ENCODE measurements at places on chromosomes 16 and 17. TPM values are rescaled to one million over a fixed set of nuclear protein-coding genes. Genes with fewer than 3 reads are reported as not detected.

The FOXK2 gene
- 40.4 TPM for total RNA-seq

The ANKS4B gene
- total RNA-seq: not detected

The SPATA22 gene
- not detected for total RNA-seq

The PAQR4 gene
- total RNA-seq: 17.9 TPM

The SCARF1 gene
- total RNA-seq: 9.9 TPM

The GDPD1 gene
- total RNA-seq: 5.5 TPM

Measured in lower leg skin (tissue), 4 donors.